Activated T-helper 1 cell treated with anti-CD3 and anti-CD28 coated beads, Interleukin-2, amount 50 U/mL, for 16 hours (primary cell): ENCODE measurements at places on chromosomes 7 and 10.

DNA sequence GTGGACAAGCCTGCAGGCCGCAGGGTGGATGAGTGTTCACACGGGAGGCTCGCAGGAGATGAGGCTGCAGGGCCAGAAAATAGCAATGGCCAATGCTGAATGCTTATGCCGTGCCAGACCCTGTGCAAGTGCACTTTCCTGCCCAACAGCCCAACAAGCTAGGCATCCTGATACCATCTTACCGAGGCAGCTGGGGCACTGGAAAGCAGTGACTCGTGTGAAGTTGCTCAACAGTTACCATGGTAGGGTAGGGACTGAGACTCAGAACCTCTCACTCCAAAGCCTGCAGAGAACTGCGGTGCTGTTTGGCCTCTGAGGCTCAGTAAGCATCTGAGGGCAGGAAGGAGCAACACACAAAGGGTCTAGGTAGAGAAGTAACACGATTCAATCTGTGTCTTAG, 43.7 kb downstream of the JAZF1 start:
- no peak for DNase-seq

- DNase-seq: no peak
These were observed 16.0 kb upstream of the DLX6 start for GRCh38 chr7:96989241-96989858.

GRCh38 chr10:121085367-121085766, 234.2 kb downstream of the WDR11 start:
- DNase-seq: no peak

GRCh38 chr7:47513741-47514241, 68.1 kb downstream of the TNS3 start:
- no peak for DNase-seq

GRCh38 chr10:17923728-17924127, 28.0 kb upstream of the SLC39A12 start:
- no peak for DNase-seq

DNA sequence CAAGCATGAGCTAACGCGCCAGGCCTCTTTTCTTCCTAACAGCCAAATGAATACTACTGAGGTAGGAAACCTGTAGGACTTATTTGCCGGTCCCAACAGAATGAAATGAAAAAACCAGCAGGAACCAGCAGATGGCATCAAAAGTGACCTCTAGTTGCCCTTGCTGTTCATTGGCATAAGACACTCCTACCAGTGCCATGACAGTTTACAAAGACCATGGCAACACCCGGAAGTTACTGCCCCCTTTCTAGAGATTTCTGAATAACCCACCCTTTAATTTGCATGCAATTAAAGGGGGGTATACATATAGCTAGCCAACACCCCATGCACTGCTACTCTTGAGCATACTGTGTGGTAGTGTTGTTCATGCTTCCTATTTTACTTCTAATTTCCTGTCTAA, 65.2 kb downstream of the ATE1 start:
- DNase-seq: no peak

DNA sequence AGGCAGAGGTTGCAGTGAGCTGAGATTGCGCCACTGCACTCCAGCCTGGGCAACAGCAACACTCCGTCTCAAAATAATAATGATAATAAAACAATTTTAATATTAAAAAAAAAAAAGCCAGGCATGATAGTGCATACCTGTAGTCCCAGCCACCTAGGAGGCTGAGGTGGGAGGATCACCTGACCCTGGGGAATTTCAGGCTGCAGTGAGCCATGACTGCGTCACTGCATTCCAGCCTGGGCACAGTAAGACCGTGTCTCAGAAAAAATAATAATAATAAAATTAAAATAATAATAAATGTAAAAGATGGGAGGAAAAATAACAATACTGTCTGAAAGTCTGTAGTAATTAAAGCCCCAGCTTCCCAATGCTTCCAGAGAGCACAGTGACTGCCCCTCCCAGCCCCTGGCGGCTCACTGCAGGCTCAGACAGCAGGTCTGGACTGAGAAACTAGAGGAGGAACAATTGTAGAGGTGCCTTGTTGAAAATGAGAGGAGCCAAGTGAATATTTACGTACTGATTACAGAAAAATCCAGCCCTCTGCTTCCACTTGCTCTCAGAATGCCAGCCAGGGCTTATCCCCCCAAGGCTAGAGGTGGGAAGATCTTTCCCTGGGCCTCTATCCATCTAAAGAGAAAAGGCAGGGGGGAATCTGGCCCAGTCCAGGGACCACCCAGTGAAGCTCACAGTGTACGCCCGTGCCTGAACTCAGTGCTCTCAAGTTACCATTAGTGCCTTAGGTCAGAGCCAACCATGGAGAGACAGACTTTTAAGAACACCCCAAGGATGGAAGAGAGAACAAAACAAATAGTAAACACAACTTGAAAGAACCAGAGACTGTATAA, 112.8 kb downstream of the PARD3 start:
- DNase-seq: no peak

DNA sequence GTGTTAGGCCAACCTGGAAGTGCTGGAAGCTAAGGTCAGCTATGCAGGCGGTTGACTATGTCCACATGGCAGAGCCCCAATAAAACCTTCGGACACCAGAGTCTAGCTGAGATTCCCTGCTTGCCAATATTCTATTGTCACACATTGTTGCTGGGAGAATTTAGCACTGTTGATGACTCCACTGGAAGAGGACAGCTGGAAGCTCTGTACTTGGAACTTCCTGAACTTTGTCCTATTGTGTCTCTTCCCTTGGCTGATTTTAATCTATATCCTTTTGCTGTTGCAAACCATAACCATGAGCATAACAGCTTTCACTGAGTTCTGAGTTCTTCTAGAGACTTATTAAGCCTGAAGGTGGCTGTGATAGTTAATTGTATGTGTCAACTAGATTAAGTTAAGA, 12.0 kb downstream of the XRCC2 start:
- DNase-seq: no peak

DNA sequence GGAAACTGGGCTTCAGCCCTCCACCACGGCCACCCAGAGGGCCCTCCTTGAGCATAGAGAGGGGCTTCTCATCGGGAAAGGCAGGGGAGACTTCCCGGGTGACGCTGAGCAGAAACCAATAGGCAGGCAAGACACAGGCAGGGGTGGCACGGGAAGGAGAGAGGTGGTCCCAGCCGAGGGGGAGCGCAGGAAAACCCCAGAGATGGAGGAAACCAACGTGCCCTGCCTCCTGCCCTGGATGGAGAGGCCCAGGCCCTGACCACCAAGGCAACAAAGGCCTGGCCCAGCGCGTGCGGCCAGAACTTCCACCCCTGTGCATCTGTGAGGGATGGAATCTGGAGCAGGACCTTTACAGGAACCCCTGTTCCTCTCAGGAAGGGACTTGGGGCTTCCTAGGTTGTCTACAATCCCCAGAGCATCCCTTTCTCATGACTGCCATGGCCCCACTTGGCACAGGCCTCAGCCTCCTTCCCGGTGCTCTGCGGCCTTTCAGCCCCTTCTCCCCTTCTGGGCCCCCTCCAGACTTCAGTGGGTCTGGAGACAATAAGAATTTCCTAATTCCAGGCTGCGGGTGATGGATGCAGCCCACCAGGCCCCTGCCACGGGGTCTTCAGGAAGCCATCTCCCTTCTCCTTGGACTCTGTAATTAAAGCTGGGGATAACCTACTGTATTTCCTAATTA, 137.0 kb upstream of the RET start:
- no peak for DNase-seq

- no peak for DNase-seq
These were observed 90.3 kb downstream of the LYZL1 start for GRCh38 chr10:29379208-29379607.

GRCh38 chr10:119737823-119738222, 12.0 kb downstream of the INPP5F start:
- no peak for DNase-seq

DNA sequence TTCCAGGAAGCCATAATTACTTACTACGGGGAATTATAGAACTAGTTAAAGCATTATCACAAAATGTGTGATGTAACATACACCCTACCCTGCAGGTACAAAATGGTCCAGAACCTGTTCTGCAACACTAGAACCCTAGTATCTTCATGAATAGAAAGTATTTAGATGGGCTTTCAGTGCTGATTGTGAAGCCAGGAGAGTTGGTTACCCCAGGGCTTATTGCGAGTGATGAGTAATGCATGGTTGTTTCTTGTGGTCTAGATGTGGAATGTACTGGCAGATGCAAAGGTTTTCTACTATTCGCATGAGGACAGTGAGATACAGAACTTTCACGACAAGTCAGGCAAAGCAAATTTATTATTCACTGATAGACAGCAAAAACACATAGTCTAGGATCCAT, 33.6 kb upstream of the AGR3 start:
- no peak for DNase-seq

DNA sequence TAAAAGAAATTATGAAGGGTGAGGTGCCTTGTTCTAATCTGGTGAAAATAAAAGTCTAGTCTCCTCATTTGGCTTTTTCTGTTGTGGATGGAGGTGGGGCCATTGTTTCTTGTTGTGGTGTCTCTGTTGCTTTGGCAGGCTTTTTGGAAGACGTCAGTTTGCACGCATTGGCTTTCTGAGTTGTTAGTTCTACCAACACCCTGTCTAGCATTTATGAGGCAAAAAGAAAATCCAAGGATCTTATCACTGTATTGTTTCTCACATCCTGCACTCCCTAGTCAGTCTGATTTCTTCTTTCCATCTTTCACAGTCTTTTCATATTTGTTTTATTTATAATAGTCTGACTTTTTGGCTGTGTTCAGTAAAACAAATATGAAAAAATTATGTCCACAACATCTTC, 898.3 kb downstream of the REEP3 start:
- DNase-seq: no peak

- DNase-seq: no peak
These were observed 818.5 kb downstream of the XPNPEP1 start for GRCh38 chr10:109104806-109105205.

- DNase-seq: no peak
These were observed 81.4 kb upstream of the LRGUK start for GRCh38 chr7:134045716-134046115.

DNA sequence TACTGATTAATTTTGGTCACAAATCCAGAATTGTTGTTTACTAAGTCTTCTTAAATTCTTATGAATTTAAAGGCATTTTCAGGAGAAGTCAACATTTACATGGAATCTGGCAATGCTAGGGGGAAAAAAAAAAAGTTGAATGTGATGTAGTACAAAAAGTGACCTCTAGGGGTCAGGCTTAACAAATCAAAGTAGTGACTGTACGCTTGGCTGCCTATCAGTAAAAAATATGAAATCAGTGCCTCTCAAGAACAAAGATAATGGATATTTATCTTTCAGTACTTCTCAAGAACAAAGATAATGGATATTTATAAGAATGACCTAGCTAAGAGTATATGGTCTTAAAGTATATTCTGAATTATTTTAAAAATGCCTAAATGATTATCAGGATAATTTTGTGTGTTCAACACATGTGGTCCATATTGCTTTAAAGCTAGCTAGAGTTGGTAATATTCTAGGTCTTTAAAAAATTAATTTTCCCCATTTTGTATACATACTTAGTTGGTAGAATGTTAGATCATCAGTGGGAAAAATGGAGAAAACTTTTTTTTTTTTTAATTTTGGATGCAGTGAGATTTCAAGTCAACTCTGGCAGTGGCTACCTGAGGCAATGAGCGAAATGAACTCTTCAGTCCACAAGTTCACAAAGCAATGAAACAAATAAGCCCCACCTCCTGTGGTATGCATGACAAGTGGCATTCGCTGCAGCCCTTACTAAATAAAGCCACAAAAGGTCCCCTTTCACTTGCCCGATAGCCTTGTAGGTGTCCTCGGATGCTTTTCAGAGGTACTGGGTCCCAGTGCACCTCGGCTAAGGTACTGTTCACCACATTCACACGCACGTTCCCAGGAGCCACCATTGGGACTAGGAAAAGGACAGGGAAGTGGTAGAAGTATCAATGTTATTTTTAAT, 51.2 kb upstream of the LAMB4 start:
- no peak for DNase-seq

- no peak for DNase-seq
These were observed 74.8 kb downstream of the ZRANB1 start for GRCh38 chr10:125016611-125017202.

DNA sequence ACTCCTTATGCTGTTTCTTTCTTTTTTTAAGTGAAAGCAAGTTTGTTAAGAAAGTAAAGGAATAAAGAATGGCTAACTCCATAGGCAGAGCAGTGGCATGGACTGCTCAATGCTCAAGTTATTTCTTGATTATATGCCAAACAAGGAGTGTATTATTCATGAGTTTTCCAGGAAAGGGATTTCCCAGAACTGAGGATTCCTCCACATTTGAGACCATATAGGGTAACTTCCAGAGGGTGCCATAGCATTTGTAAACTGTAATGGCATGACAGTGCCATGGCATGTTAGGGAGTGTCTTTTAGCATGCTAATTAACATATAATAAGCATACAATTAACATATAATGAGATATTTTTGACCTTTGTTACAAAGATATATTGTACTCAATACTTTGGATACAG, 1034.5 kb upstream of the PHF14 start:
- DNase-seq: no peak

DNA sequence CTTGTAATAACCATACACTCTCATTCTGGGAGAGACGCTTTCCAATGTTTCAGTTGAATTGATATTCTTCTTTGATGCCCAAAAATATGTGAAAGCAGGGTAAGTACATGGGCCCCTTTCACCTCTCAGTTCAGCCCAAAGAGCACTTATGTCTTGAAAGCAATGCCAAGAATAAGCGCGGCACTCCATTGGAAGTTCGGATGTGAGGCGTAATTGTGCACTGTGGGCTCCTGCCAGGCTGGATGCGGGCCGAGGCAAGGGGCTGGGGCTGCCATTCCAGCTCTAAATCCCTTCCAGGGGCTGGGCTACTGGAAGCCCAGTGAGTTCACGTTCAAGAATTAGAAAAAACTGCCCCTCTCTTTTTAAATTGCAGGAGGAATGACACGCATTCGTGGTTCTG, 113.8 kb downstream of the EBF3 start:
- no peak for DNase-seq

GRCh38 chr10:10361301-10361885, 656.3 kb upstream of the CELF2 start:
- DNase-seq: no peak

- DNase-seq: no peak
These were observed 591.0 kb upstream of the PFKP start for GRCh38 chr10:2476218-2476811.

DNA sequence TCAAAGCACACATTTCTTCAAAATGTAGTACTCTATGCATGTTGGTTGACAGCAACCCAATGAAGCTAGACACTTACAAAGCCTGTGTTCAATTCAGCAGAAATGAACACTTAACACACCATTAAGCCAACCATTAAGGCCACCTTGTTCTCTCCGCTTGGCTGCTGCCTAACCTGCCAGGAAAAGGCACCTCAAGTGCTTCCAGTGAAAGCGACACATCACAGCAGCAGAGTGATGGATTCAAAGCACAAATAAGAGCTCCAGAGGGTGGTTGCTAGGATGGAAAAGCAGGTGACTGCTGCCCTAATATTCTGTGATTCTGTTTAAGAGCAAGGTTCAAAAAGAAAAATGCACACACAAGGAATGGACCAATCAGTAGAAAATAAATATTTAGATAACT, 81.5 kb upstream of the GNAI1 start:
- no peak for DNase-seq
